HL-60 (cell line): ENCODE measurements at places on chromosomes 2 and 18.

DNA sequence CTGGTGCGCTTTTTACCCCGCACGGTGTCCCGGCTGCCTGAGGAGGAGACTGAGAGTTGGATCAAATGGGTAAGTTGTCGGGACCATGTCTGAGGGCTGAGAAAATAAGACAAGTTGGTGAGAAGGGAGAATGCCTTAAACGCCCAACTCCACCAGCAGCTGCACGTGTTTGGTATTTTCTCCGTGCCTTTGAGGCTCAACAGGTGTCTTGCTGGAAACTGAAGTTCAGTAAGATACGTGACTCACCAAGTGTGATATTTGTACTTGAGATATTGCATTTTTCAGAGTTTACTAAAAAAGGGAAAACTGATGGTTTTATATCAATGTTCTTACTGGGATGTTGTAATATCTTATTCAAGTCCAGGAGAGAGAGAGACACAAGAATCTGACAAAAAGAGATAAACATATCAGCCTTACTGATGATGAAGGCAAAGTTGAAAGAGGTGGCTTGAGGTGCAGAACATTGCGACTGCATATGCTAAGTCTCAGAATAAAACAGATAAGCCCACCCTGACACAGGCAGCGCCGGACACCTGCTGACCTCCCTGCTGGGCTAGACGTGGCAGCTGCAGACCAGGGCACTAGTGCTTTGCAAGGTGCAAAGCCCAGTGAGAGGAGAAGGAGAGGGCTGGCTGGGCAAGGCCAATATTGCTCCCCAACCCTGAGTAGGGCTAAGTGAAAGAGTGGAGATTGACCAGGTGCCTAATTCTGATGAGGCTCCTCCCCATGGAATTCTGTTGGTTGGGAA, 33.1 kb downstream of the TRPM8 start:
- no peak for DNase-seq

DNA sequence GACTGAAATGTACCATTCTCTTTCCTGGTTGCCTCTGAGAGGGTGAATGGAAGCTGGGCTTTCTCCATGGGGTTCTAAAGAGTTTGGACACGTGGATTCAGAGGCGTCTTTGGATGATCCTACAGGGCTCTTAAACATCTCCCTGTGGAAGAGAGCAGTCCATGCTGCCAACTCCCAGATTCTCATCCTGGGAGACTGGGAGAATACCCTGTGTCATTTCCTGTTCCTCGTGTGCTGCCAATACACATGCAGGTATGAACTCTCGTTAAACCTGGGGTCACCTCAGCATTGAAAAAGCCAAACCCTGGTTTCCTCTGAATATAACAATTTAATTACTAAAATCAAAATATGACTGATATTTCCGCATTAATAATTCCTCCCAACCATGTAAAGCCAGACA, 73.3 kb upstream of the NT5C1B start:
- DNase-seq, result no peak

DNA sequence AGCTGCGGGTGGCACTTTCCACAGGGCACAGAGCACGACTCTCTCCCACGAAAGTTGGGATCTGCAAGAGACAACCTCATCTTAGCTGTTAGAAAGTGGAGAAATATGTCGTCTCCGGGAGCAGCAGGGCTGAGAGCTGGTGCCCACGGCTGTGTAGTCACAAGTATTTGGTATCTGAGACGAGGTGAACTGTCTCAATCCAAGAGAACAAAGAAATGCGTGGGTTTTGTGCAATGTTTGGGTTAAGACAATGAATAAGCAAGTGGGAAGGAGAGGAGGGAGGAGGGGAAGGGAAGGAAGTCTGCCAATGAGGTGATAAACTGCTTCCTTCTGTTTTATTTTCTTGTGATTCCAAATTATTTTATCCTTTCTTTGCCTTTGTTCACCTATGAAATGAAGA, 18.0 kb downstream of the DYTN start:
- DNase-seq, result no peak

- DNase-seq, result no peak
These were observed 99.0 kb downstream of the MGAT5 start for GRCh38 chr2:134352844-134353243.

GRCh38 chr2:158112992-158113391, 11.3 kb downstream of the UPP2 start:
- DNase-seq, result no peak

GRCh38 chr2:172894689-172895387, 159.2 kb downstream of the RAPGEF4 start:
- DNase-seq, result no peak

- no peak for DNase-seq
These were observed 25.8 kb downstream of the KIF1A start for GRCh38 chr2:240794178-240794721.

GRCh38 chr18:24791751-24792545, 331.5 kb downstream of the HRH4 start:
- DNase-seq, result no peak

- no peak for DNase-seq
These were observed 3.4 kb upstream of the RAD51AP2 start for GRCh38 chr2:17521621-17522020.

DNA sequence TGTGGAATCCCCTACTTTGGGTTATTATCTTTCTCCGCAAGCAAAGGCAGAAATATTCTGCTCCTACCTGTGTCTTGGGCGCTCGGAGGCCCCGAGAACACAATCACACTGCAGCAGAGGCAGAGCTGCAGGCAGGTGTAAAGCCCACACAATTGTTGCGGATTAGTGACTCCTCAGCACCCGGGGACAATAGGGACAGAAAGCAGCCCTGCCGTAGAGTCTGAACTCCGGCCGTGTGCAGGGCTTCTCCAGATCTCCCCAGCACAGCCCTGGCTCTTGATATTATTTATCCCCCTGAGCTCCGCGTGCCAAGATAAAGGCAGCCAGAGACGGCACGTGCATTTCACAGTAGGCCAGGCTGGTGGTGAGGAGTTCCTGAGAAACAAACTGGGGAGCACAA, 229.2 kb downstream of the EN1 start:
- no peak for DNase-seq

DNA sequence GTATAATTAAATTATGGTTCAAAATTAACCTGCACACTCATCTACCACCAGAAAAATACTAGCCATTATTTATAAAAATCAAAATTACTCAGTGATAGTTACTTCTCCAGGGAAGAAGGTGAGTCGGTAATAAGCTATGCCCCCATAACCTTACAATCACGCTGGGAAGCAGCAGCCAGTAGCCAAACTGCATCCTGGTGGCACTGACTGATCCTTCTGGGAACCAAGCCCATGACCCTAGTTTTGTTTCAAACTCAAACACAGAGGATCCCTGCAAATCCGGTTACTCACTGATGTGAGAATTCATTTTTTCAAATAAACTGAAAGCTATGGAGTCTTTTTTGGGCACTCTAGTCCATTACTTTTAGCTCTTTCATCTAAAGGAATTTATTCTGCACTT, 88.2 kb upstream of the VWC2L start:
- DNase-seq, result no peak

- no peak for DNase-seq
These were observed 69.5 kb downstream of the KCNH7 start for GRCh38 chr2:162769066-162769465.

GRCh38 chr2:208642125-208642779, 235.7 kb downstream of the PTH2R start:
- no peak for DNase-seq

GRCh38 chr2:22582107-22582506, 802.9 kb upstream of the KLHL29 start:
- no peak for DNase-seq

- no peak for DNase-seq
These were observed 247.1 kb upstream of the NT5C1B start for GRCh38 chr2:18836436-18836835.

- DNase-seq, result no peak
These were observed 113.5 kb downstream of the NYAP2 start for GRCh38 chr2:225512876-225513540.
